ENCODE measurements at places on chromosomes 4 and X. TPM values are rescaled to one million over a fixed set of nuclear protein-coding genes. Genes with fewer than 3 reads are reported as not detected.

- no peaks in the 10 kb centered on the region for H3K36me3 ChIP-seq
- no peak overlapping the region for H3K27ac ChIP-seq
- no peak for DNase-seq
- H3K4me1 ChIP-seq = no peaks in the 10 kb centered on the region
- no peaks in the 10 kb centered on the region for H3K27me3 ChIP-seq
Measured at GRCh38 chrX:100817340-100817739, 2.9 kb upstream of the CSTF2 start.

DNA sequence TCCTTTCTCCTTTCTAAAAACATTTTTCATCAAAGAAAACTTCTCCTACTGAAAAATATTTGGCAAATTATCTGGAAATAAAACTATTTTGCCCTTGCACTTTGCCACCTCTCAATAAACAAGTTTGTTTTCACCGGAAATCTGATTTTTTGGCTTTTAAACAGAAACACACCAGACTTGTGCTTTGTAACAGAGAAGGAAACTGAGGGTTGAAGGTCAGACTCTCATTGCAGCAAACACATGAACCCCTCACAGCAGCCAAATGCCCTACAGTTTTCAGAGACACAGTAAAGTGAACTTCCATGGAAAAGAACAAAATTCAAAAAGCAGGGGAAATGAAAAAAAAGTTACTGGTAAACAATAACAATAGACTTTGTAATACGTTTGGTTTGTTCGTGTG, 95.6 kb upstream of the WDR17 start:
- DNase-seq = no peak
- H3K4me1 ChIP-seq = no peaks in the 10 kb centered on the region
- H3K36me3 ChIP-seq = no peaks in the 10 kb centered on the region
- no peaks in the 10 kb centered on the region for H3K27me3 ChIP-seq
- no peak overlapping the region for H3K4me3 ChIP-seq
- no peak overlapping the region for H3K27ac ChIP-seq

GRCh38 chr4:85748654-85749053, 273.7 kb downstream of the ARHGAP24 start:
- H3K36me3 ChIP-seq = no peaks in the 10 kb centered on the region
- H3K4me3 ChIP-seq = no peak overlapping the region
- no peaks in the 10 kb centered on the region for H3K27me3 ChIP-seq
- no peaks in the 10 kb centered on the region for H3K4me1 ChIP-seq
- DNase-seq = no peak
- no peak overlapping the region for H3K27ac ChIP-seq

The NSUN7 gene
- not detected for total RNA-seq

The FAM184B gene
- total RNA-seq = not detected

The ARX gene
- total RNA-seq = not detected
